NCI-H748 treated with DMSO at 0.1 percent for 48 hours (cell line): ENCODE measurements at places on chromosomes 5 and 9.

GRCh38 chr5:149488645-149489306, 62.5 kb downstream of the CSNK1A1 start:
- DNase-seq, result no peak

DNA sequence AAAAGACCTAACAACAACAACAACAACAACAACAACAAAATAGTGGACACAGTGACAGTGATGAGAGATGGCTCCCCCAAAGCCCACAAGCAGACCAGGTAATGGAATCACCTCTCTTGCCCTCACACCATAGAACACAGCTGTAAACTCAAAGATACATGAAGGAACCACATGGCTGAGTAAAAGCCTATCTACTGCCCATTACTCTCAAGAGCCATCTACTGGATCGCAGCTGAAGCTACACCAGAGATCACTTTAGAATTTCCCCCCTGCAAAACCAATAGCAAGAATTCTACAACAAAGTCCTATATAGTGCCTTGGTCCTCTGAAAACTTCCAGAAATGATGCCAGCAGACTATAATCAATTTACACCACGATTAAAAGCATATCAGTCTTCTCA, 1537.6 kb upstream of the CDH9 start:
- DNase-seq, result no peak

GRCh38 chr5:156473269-156473908, 146.4 kb downstream of the SGCD start:
- no peak for DNase-seq

DNA sequence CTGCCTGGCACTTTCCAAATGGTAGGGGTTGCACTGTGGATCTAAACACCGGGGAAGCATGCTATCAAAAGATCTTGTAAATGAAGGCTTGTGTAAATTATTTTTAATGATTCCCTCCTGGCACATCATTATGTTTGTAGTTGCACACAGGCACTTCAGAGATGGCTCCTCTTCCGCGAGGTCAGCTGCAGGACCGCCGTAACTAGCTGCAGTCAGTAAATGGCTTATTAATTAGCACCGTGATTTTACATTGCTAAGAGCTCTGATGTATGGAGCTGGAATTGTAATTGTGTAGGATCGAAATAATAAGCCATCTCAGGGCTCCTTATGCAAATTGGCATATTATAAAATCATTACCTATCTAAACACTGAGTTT, 397.6 kb upstream of the IRX1 start:
- DNase-seq, result peak; percentile 99

DNA sequence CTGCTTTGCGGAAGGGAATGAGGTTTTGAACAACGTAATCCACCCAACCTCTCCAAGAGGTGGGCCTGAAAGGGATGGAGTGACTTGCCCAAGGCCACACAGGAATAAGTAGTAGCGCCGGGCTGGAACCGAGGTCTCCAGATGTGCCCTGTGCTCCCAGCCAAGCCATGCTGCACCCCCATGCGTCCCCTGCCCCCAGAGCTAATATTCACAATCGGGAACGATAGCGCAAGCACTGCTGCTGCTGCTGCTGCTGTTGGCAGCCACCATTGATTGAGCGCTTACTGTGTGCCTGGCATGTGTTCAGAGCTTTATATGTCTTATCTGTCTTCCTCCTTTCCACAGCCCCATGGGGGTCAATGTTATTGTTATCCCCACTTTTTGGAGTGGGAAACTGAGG, 43.9 kb downstream of the AMBP start:
- no peak for DNase-seq
